Thoracic aorta (tissue), 2 donors: ENCODE measurements at places on chromosomes 2 and 18. TPM values are rescaled to one million over a fixed set of nuclear protein-coding genes. Genes with fewer than 3 reads are reported as not detected.

DNA sequence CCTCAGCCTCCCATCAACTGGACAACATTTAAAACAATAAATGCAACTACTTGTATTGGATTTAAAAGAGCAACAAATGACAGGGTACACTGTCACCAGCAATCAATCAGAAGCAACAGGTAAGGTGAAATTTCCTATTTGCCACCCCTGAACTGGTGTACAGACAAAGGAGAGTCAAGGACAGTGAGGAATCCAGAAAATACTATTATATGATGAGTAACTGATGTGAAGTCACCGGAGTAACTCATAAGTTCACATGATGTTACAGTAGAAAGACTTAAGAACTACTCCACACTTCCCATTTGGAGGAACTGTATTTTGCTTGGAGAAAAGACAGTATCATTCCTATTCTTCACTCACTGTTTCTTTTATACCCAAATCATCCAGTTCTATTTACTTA is 4.1 kb upstream of the STAT1 start:
- H3K27ac ChIP-seq = no peak overlapping the region
- H3K4me1 ChIP-seq = peaks cover 10% of the 10 kb centered on the region
- DNase-seq = no peak
- H3K36me3 ChIP-seq = no peaks in the 10 kb centered on the region
- H3K27me3 ChIP-seq = no peaks in the 10 kb centered on the region
- H3K4me3 ChIP-seq = no peak overlapping the region

DNA sequence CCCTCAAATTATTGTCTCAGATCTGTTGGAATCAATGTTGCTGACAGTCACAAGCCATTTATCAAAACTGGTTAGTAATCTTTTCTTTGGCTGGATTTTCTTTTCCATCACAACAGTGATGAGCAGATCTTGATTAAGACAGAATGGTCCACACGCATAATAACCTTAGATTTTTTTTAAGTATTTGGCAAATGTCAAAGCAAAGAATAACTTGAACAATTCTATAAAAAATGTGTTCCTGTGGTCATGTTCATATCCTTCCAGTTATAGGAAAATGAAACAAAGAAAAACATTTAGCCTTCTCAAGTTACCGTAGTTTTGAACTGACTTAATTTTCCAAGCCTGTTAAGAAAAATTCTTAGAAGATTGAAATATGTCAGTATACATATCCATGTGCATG is 659.9 kb upstream of the ID2 start:
- no peaks in the 10 kb centered on the region for H3K27me3 ChIP-seq
- no peaks in the 10 kb centered on the region for H3K4me1 ChIP-seq
- H3K36me3 ChIP-seq = no peaks in the 10 kb centered on the region
- DNase-seq = no peak

GRCh38 chr2:40470822-40471813 is 19.2 kb upstream of the SLC8A1 start:
- no peaks in the 10 kb centered on the region for H3K36me3 ChIP-seq
- no peak overlapping the region for H3K27ac ChIP-seq
- no peaks in the 10 kb centered on the region for H3K4me1 ChIP-seq
- no peaks in the 10 kb centered on the region for H3K27me3 ChIP-seq
- H3K4me3 ChIP-seq = no peak overlapping the region

The TFPI gene
- 63.5 TPM for total RNA-seq

DNA sequence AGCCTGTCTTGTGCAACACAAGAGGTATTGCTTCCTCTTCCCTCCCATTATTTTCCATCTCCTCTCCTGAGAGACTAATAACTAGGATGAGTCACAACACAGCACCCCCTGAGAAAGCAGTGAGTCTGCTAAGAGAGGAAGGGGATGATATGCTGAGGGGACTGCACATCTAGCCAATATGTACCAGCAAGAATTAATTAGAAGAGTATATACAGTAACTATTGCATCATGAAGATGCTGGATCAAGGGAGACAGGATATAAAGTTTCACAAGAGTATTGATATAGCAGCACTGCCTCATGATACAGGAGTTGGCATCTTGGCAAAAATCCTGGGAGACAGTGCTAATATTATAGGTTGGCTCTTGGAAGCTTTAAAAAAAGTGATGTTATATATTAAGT is 289.9 kb upstream of the RBMS1 start:
- no peak overlapping the region for H3K4me3 ChIP-seq
- H3K4me1 ChIP-seq = no peaks in the 10 kb centered on the region
- no peak overlapping the region for H3K27ac ChIP-seq
- no peak for DNase-seq
- H3K27me3 ChIP-seq = no peaks in the 10 kb centered on the region

DNA sequence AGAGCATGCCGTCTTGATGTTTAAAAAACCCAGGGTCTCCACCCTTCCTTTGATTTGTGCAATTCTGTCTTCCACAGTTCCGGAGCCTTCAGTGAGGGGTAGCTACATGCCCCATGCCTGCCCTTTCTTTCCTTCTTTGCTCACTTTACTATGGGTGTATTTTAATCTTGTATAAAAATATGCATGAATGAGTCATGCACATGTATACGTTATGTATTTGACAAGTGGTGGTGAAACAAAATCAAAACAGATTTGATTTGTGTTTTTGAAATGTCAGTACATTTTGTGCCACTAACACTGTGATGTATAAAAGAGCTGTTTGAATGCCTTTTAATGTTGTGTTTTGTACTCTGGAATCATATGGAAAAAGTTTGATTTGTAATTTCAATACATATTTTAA is 126.5 kb downstream of the RNF144A start:
- no peak overlapping the region for H3K4me3 ChIP-seq
- peaks cover 2% of the 10 kb centered on the region for H3K4me1 ChIP-seq
- DNase-seq = no peak
- H3K36me3 ChIP-seq = no peaks in the 10 kb centered on the region

GRCh38 chr18:44725300-44726058 is 44.8 kb downstream of the SETBP1 start:
- no peaks in the 10 kb centered on the region for H3K36me3 ChIP-seq
- H3K27ac ChIP-seq = peak overlapping the region; percentile 64
- peak overlapping the region; percentile 47 for H3K4me3 ChIP-seq
- no peak for DNase-seq
- no peaks in the 10 kb centered on the region for H3K27me3 ChIP-seq

DNA sequence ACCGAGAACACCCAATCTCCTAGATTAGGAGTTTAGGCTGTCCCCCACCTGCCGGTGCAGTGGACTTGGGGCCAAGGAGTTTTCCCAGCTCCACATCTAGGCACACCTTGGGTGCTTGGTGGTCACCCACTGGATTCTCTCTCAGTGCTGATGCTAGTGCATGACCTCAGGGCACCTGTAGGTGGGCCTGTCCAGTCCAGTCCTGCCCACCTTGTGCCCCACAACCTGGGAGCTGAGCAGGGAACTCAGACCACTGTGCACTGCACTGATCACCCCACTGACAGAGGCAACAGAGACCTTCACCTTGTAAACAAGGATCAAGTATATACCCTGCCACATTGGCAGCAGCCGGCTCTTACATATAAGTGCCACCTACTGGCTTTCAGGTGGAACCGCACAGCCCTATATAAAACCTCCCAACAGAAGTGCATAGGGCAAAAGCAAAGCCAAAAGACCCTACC is 12.7 kb upstream of the CDH19 start:
- H3K4me1 ChIP-seq = no peaks in the 10 kb centered on the region
- no peaks in the 10 kb centered on the region for H3K36me3 ChIP-seq
- no peak overlapping the region for H3K27ac ChIP-seq
- no peaks in the 10 kb centered on the region for H3K27me3 ChIP-seq

The INPP5D gene
- total RNA-seq = 49.7 TPM

DNA sequence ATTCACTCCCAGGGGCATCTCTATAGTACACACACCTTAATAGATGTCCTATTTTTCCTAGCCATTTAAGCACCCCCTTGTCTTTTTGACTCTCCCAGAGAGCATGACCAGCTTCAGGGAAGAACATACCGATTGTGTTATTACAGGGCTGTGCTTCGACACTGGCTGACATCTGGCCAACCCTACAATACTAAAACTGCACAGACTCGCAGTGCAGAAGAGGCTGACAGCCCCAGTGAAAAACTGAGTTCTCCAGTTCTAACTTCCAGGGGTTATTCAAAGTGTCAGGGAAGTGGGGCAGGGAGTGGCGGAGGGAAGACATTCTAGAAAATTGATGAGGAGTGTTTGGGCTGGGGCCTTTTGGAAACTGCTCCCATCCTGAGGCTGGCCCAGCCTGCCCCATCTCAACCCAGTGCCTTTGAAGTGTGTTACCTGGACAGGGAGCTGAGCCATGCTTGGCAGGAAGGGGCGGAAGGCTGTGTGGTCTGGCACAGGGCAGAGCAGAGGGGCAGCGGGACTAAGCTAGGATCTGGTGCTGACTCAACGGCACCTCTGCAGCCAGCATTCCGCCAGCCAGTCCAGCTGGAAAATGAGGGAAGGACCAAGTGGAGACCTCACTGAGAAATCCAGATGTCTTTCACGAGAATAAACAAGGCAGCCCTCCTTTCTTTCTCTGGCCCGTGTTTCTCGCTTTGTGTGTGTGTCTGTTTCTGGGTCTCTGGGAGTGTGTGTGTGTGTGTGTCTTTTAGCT is 15.4 kb upstream of the IGFBP5 start:
- no peaks in the 10 kb centered on the region for H3K36me3 ChIP-seq
- H3K27me3 ChIP-seq = no peaks in the 10 kb centered on the region
- H3K4me3 ChIP-seq = no peak overlapping the region
- peak overlapping the region; percentile 66 for H3K27ac ChIP-seq

The ALKAL2 gene
- 11.3 TPM for total RNA-seq
